ENCODE measurements at places on chromosomes 3 and 15.

DNA sequence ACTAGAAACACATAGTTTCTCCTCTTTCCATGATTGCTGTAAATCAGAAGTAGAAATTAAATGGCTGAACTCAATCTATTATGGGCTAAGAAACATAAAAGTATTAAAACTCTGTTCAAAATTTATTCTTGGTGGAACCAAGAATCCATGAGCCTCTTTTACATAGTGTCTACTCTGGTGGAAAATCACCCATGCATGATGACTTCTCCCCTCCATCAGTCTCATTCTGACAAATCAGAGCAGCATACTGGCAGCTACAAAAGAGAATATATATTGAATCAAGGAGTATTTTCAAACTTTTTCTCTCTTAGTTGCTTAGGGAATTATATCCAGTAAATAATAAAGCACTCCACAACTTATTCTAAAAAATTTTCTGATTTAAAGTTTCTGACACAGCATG, 536.9 kb upstream of the CCDC54 start:
- no peak for DNase-seq

GRCh38 chr3:197025736-197026480, 3.7 kb downstream of the MELTF start:
- DNase-seq, result no peak

- no peak for DNase-seq
Measured at GRCh38 chr15:79185199-79185598, 94.6 kb upstream of the RASGRF1 start.

GRCh38 chr15:43441316-43441715, 51.6 kb downstream of the TP53BP1 start:
- DNase-seq, result no peak

DNA sequence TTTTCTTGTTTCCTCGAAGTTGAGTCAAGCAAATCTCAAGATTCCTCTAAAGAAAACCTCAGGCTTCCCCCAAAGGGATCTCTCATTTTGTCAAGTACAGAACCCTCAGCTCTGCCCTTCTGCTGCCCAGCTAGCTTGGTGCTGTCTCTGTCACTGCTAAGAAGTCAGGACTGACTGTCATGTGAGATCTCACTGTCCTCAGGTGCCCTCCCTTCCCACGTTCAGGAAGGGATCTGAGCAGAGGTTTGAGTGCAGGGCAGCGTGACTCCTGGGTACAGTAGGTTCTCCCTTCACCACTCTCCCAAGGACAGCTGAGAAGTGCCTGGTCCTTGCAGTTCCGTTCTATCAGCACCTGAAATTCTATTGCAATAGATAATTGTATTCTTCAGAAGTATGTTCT, 229.7 kb downstream of the SLCO3A1 start:
- no peak for DNase-seq

DNA sequence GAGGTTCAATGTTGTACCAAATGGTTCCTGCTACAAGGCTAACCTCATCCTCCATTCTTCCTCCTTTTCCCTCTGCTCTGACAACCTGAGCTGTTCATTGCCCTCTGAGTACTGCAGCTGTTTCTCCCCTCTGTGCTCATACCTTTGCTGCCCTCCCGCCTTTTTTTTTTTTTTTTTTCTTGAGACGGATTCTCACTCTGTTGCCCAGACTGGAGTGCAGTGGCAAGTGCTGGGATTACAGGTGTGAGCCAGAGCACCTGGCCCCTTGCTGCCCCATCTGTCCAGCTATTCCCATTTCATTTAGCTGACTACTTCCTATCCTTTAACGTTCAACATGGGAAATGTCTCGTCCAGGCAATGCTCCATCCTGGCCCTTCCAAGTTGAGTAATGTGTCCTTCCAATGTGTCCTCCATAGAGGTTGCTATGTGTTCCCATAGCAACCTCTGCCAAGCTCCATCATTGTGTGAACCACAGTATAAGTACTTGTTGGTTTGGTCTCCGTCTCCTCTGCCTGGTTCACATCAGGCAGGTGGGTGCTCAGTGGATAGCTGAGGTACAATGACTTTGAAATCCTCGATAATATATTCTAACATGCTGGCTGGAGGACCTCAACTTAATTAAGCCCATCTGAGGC, 179.9 kb upstream of the ANKRD28 start:
- no peak for DNase-seq

DNA sequence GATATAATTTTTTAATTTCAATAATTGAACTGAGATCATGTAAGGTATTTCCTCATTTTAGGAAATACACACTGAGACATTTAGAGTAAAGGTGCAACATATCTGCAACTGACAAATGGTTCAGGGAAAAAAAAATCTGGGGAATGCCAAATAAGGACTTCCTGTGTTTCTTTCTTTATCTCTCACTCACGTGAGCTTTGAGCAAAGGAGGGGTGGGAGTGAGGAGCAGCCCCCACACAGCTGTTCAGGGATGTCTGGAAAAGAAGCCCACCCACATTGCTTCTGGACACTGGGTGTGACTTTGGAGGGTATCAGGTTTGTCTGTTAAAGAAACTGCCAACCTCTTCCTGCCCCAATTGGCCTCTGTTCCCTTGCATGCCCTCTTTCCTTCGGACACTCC, 5.6 kb upstream of the TP63 start:
- no peak for DNase-seq

DNA sequence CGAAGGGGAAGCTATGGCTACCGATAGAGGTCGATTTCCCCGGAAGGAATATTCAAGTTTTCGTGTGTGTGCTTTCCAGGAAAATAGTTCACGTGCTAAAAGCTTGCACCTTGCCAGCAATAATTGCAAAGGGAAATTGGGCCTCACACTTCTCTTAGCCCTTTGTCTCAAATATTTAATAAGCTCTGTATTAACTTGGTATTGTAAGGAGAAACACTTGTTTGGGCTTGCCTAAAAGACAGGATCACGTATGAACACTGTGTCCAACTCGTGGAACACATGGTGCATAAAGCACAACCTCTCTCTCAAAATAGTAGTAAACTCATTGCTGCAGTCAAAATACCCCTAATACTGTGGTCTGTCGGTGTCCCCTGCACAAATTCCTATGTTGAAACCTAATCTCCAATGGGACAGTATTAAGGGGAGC, 352 bp upstream of the TMF1 start:
- no peak for DNase-seq

- DNase-seq, result no peak
Measured at GRCh38 chr15:72062319-72062718, 55.6 kb downstream of the MYO9A start.

GRCh38 chr3:71551311-71551919, 32.1 kb downstream of the FOXP1 start:
- no peak for DNase-seq

- no peak for DNase-seq
Measured at GRCh38 chr3:128411574-128412064, 55.1 kb downstream of the DNAJB8 start.

- DNase-seq, result no peak
Measured at GRCh38 chr3:123153125-123154019, 48.4 kb upstream of the SEC22A start.

- DNase-seq, result no peak
Measured at GRCh38 chr3:47573190-47574172, 5.2 kb downstream of the CSPG5 start.

Data from activated T-cell treated with anti-CD3 and anti-CD28 coated beads, Interleukin-2, amount 50 U/mL, for 1 hour (primary cell).